Smooth muscle cell of the brain vasculature (primary cell): ENCODE measurements at places on chromosomes 6 and 20.

- peak; percentile 52 for DNase-seq
These were observed 80.9 kb upstream of the TAB2 start for GRCh38 chr6:149236589-149236988.

DNA sequence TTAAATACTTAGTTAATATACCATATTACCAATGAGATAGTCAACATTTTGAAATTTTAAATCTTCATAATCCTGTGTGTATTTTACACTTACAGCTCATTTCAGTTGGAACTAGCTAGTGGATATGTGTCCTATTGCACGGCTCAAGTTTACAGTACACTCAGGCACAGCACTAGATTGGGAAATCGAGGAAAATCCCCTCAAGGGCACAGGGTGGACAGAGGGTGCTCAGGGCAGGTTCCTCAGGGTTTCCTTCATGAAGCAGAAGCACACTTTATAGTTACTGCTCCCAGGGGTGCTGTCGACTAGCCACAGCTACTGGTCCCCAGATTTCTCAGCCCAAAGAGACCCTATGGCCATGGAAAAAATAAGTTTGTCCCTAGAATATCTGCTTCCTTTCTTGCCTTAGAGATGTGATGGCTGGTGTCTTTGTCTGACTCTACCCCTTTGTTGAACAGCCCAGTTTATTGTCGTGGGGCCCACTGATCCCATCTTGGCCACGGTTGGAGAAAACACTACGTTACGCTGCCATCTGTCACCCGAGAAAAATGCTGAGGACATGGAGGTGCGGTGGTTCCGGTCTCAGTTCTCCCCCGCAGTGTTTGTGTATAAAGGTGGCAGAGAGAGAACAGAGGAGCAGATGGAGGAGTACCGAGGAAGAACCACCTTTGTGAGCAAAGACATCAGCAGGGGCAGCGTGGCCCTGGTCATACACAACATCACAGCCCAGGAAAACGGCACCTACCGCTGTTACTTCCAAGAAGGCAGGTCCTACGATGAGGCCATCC is 1.5 kb downstream of the BTN2A1 start:
- no peak for DNase-seq

GRCh38 chr6:38976801-38977500 is 71.6 kb upstream of the GLP1R start:
- no peak for DNase-seq

- DNase-seq = no peak
These were observed 108.5 kb downstream of the MANEA start for GRCh38 chr6:95685822-95686221.

DNA sequence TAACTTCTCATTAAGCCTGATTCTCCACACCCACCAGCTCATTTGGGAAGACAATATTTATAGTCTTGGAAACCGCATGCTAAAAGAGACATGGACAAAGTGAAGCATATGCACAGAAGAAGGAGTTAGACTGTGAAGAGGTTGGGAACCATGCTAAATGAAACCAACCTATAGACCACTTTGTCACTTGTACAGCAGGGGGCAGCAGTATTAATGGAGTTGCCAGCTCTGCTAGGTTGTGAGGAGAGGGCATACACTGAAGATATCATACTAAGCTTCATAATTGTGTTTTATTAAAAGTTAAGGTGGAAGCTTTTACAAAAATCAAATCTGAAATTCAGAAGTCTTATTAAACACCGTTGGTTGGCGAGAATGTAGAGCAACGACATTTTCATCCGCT is 38.3 kb upstream of the HMGCLL1 start:
- DNase-seq = no peak

GRCh38 chr6:29647927-29648642 is 8.8 kb upstream of the MOG start:
- DNase-seq = no peak

DNA sequence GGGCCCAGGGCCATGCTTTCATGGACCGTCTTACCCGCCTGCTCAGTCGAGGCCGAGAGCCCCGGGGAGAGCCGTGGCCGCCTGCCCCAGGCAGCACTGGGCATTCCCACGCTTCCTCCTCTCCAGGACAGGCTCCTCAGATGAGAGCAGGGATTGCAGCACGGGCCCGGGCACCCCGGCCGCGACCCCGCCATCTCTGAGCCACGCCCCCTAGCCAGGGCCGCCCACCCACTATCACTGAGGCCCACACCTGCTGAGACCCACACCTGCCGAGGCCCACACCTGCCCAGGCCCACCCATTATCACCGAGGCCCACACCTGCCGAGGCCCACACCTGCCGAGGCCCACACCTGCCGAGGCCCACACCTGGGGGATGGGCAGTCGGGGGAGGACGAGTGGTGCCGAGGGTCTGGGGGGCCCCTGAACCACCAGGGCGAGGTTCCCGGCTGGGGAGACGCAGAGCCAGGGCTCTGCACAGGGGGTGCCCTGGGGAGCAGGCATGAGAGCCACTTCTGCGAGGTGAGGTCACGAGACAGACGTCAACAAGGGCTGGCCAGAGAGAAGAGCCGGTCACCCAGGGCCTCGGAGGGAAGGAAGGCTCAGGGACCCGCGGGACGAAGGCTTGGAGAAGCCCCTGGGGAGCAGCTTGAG is 235.6 kb downstream of the ERMARD start:
- no peak for DNase-seq

DNA sequence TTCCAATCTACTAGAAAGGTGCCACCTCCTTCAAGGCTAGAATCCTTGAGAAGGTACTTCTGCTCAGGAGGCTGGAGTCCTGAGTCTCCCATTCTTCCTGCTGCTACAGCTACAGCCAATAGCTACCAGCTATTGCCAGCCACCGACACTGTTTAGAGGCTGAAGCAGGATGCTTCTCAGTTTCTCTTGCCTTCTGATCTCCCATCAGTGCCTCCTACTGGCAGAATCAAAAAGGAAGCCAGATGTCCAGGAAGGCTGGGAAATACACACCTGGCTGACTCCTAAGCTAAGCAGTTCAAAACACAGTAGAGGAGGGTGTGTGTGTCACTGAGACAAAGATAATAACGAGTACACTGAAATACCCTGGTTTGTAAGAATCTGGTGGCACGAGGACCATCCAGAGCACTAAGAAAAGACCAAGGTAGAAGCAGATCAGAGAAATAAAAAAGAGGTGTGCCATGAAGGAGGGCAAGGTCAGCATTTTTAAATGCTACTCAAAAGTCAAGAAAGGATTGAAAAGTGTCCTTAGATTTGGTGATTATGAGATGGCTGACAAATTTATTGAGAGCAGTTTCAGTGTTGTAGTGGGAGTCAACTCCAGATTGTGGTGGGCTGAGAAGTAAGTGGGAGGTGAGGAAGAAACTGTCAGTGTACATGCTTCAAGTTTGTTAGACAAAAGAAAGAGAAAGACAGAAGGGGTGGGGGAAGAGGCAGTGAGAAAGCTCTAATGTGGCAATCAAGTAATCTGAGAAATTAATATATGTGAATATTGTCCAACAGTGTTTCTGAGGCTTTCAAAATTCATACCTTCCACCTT is 2.3 kb upstream of the HLA-DMA start:
- no peak for DNase-seq

GRCh38 chr6:89605861-89606260 is 32.7 kb downstream of the LYRM2 start:
- DNase-seq = no peak

- no peak for DNase-seq
These were observed 1.8 kb upstream of the FBXL4 start for GRCh38 chr6:98949589-98949988.

DNA sequence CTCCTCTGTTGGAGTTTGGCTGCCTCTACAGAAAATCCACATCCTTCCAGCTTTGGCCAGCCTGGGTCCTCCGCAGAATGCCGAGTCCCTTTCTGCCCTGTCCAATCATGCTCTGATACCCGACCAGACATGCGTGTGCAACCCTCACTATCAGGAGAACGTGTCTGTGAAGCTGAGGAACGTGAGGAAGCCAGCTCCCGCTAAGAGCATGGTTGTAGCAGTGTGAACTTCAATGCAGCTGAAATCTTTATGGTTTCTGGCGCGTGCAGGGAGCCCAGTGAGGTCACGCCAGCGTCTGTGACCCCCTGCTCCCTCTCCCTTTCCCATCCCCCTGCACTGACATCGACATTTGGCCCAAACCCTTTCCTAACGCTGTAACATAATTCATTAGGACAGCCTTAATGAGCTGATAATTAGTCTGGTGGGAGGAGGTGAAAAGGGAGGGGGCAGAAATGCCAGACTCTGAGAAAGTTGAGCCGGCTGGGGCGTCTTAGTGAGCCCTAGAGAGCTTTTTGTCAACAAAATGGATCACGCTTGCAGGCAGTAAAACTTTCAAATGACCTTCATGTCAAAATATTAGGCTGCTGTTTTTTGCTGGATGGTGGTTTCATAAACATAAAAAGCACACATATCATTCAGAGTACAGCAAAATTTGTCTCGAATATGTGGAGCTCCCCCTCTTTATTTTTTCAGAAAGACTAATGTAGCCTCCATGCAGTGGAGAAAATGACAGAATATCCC is 423.3 kb downstream of the QKI start:
- no peak for DNase-seq

GRCh38 chr6:80939898-80940297 is 812.6 kb downstream of the TENT5A start:
- no peak for DNase-seq

- no peak for DNase-seq
These were observed 66.2 kb upstream of the IYD start for GRCh38 chr6:150302520-150303176.

- no peak for DNase-seq
These were observed 511.9 kb downstream of the KIF16B start for GRCh38 chr20:16061351-16061750.

DNA sequence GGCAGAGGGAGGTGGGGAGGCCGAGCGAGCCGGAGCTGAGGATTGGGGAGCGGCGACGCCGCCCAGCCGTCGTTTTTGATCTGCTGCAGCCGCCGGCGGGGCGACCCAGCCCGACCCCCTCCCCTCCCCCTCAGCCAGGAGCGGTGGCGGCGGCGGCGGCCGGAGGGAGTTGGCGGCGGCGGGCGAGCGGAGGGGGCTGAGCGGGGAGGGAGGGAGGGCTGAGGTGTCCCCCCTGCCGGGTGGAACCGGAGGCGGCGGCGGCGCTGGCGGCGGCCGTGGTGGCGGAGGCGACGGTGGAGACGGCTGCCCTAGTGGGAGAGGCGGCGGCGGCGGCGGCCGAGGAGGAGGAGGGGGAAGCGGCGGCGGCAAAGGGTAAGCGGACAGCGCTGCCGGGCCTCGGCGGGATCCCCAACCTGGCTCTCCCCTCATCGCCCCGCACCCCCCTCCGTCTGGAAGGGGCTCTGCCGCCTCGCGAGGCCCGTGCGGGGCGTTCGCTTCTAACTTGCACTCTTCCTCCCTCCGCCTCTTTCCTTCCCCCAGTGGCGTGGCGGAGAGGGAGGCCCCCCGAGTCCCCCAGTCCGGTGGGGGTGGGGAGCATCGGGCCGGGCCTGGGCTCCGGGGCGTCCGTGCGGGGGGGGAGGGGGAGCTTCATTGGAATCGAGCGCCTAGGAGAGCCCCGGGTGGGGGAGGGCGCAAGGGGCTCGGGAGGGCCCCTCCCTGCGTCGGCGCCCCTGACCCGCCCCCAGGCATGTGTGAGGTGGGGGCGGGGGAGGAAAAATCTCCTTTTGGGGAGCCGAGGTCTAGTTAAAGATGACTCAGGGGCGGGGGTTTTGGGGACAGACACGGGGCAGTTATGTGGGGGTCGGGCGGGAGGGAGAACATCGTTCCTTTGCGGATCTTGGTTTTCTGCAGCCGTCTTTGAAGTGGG is at the start of gene TAB2:
Gene TAB2 (plus strand): TSS at position 69 of the 928 bp plus-strand sequence. CDS start 52,286 bp downstream, outside the sequence.
- no peak for DNase-seq

- no peak for DNase-seq
These were observed 725 bp downstream of the OSER1 start for GRCh38 chr20:44209686-44210405.

DNA sequence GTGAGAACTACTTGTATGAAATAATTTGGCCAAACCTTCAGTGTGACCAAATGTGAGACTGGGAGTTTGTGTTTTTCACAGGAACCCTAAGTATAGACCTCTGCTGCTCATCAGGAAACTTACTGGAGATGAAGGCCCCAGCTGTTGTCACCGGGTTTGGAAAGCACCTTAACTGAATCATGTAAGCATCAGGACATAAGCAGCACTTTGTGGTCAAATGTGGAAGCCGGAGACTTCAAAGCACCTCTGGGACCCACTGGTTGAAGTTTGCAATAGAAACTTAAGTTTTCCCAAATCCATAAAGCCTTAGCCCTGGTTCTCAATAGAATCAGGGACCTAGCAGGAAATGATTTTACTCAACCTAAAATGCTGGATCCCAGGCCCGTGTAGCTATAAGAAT is 14.3 kb downstream of the TTPAL start:
- DNase-seq = no peak

DNA sequence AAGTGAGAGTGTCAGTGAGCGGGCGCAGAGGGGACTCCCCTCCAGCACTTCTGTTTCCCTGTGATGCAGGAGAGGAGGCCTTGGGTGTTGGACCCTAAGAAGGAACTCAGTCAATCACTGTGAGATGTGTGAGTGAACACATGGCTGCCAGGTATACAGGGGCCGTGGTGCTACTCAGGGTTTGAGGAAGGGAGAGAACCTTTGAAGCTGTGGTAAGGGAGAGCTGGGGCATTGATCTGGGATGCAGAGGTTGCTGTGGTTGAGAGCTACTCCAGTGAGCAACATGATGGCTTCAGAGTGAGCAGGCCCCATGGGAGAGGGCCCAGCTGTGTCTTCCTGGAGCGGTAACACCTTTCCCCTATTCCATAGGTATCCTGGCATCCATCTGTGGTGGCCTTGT is 99.2 kb downstream of the SLC22A3 start:
- no peak for DNase-seq

- no peak for DNase-seq
These were observed 38.6 kb upstream of the GGTLC1 start for GRCh38 chr20:24027229-24027628.

DNA sequence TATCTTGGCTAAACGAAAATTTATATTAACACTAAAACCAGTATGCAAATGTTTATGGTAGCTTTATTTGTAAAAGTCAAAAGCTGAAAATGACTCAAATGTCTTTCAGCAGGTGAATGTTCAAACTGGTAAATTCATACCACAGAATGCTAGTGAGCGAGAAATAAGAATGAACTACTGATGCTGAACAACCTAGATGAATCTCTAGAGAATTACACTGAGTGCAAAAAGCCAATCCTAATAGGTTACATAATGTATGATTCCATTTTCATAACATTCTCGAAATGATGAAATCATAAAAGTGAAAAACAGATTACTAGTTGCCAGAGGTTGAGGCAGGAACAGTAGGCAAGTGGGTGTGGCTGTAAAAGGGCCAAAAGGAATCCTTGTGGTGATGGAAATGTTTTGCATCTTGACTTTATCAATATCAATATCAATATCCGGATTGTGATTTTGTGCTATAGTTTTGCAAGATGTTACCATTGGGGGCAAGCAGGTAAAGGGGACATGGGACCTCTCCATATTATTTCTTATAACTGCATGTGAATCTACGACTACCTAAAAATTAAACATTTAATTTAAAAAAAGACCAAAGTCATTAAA is 26.1 kb downstream of the ZNF311 start:
- DNase-seq = no peak

- no peak for DNase-seq
These were observed 439.1 kb upstream of the NOX3 start for GRCh38 chr6:155894758-155895157.

DNA sequence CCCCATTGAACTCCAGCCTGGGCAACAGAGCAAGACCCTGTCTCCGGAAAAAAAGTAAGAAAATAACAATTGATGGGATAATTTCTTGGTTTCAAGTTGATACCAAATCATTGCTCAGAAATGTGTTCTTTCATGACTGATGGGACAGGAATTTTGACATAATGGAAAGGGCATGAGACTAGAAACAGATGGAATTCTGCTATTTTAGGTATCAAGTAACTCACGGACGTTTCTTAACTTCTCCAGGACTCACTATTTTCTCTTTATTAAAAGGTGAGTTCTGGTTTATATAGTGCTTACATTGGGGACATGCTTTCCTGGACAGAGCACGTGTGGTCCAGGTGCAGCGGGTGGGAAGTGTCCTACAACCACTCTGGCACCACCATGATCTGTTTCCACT is 6.0 kb upstream of the DSP start:
- DNase-seq = no peak
